ENCODE measurements at places on chromosomes 1 and 21. TPM values are rescaled to one million over a fixed set of nuclear protein-coding genes. Genes with fewer than 3 reads are reported as not detected.

UBQLN4 gene
- 28.3 TPM for polyA plus RNA-seq

DNA sequence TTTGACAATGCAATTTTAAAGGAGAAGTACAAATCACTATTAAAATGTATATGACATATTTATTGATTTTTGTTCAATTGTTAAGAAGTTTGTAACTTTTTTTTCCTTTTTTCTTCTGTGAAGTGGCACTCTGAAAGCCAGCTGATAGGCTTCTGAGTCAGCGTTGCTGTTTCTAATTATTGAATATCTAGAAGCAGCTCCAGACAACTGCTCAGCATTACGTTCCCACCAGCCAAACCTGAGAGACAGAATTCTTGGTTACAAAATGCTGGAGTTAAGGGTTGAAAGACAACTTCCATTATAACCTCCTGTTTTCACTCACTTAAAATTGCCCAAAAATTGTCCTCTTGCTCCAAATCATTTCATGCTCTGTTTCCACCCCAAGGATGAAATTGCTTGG is 31.4 kb upstream of the LMX1A start:
- DNase-seq: no peak

- DNase-seq: no peak
These were observed 1.1 kb downstream of the FALEC start for GRCh38 chr1:150516616-150517015.

DNA sequence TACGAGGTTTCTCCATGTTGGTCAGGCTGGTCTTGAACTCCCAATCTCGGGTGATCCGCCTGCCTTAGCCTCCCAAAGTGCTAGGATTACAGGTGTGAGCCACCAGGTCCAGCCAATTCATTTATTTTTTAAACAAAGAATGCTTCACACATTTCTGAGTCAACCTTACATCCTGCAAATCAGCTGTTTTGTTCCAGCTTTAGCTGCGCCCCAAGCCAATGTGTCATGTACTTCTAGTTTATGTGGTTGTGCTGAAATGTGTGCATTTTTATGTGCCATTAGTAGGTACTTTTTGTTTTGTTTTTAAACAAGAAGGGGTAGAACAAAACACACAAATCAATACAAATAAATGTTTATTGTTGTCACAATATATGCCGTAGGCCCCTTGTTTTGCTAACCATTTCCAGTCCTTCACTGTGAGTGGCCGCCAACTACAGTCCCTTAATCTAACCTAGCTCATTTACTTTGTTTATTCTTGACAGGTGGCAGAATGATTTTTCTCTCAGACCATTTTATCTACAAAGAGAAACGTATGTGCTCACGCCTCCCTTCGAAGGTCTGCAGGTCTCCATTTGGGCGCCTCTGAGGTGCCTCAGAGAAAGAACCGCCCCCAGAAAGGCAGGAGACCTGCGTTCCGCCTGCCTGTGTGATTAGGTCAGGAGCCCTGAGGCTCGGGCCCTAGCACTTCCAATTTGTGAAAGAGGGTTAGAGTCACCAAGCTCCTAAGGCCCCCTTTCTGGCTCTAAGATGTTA is 2.8 kb upstream of the CASQ2 start:
- no peak for DNase-seq

GRCh38 chr1:173190101-173190936 is 16.8 kb downstream of the TNFSF4 start:
- DNase-seq: peak; percentile 15

GRCh38 chr1:19960591-19960990 is 18.8 kb downstream of the PLA2G2A start:
- DNase-seq: no peak

NTMT2 gene
- polyA plus RNA-seq: not detected

DNA sequence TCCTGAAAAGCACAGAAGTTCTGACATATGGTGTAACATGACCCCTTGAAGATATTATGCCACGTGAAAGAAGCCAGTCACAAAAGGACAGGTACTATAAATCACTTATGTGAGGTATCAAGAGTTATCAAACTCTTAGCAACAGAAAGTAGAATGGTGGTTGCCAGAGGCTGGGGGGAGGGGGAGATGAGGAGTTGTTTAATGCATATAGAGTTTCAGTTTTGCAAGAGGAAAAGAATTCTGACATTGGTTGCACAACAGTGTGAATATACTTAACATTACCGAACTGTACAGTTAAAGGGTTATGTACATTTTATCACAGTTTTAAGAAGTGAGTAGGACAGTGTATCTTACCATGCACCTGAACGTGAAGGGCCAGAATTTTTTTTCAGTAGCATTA is 80.0 kb downstream of the USP25 start:
- no peak for DNase-seq

SLC1A7 gene
- 0.20 TPM for polyA plus RNA-seq

CFAP45 gene
- polyA plus RNA-seq: 0.56 TPM

NCF2 gene
- 2.0 TPM for polyA plus RNA-seq

ANGPTL3 gene
- not detected for polyA plus RNA-seq

OR2L2 gene
- polyA plus RNA-seq: not detected

THEM5 gene
- polyA plus RNA-seq: not detected

GRCh38 chr1:59237900-59238299 is 59.0 kb upstream of the FGGY start:
- DNase-seq: no peak

GRCh38 chr1:202844259-202844658 is 33.5 kb downstream of the PCAT6 start:
- no peak for DNase-seq

GRCh38 chr21:14620152-14620551 is 74.0 kb upstream of the SAMSN1 start:
- DNase-seq: no peak

- no peak for DNase-seq
These were observed 18.1 kb upstream of the KIRREL1 start for GRCh38 chr1:157975228-157975950.
